ENCODE measurements at places on chromosomes 6 and 20.

DNA sequence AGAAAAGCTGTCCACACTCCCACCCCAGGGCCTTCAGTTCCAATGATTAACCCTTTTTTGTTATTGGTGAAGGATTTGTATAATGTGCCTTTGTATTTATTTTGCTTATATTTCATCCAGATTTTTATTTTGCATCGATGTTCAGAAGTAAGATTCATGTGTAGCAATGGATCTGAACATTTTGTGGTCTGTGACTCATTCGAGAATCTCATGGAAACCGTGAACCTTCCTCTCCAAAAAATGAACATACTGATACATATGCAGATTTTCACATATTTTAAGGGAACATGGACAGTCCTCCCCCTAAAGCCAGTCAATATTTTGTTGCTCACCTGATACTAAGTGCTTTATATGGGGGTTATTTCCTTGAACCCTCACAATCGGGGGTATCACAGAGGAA is 421.8 kb upstream of the SOX4 start:
- DNase-seq, result peak; percentile 26

- DNase-seq, result no peak
Measured at GRCh38 chr6:20909621-20910020, 375.4 kb downstream of the CDKAL1 start.

GRCh38 chr6:74152096-74152675 is 456.2 kb downstream of the CD109 start:
- DNase-seq, result no peak

DNA sequence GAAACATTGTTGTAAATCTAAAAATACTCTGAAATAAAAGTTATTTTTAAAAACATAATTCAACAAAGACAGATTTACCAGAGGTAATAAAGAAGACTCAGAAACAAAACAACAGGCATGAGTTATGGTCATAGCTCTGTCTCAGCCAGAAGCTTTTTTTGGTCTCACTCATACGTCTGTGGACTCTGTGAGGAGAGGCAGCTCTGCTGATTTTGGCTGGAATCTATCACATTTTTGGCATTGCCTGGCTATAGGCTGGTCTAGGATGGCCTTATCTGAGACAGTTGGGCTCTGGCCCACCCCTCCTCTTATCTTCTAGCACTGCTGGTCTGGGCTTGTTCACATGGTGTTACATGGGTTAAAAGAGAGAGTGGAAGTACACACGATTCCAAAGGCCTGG is 514.0 kb upstream of the BTBD3 start:
- no peak for DNase-seq

- no peak for DNase-seq
Measured at GRCh38 chr20:58722877-58723627, 30.5 kb downstream of the NPEPL1 start.

- no peak for DNase-seq
Measured at GRCh38 chr6:43776799-43777776, 7.1 kb downstream of the VEGFA start.

GRCh38 chr6:168658059-168658458 is 217.1 kb downstream of the SMOC2 start:
- DNase-seq, result no peak

DNA sequence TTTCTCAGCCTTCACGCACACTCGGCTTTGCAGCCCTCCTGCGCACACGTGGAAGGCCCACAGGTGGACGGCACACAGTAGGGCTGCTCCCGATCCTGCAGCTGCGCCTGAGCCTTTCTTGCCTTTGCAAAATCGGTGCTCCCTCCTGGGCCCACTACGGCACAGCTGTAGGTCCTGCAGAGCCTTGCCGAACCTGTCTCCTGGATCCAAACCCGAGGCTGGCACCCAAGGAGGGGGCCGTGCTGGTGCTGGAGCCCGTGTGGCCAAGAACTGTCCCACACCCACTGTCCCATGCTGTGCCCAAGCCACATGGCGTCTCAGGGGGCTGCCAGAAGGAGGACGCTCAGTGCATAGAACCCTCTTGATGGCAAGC is 227.4 kb downstream of the TTLL2 start:
- no peak for DNase-seq

GRCh38 chr6:137231895-137232294 is 12.7 kb upstream of the IFNGR1 start:
- DNase-seq, result no peak

GRCh38 chr6:23137611-23138010 is 568.2 kb downstream of the HDGFL1 start:
- peak; percentile 19 for DNase-seq

DNA sequence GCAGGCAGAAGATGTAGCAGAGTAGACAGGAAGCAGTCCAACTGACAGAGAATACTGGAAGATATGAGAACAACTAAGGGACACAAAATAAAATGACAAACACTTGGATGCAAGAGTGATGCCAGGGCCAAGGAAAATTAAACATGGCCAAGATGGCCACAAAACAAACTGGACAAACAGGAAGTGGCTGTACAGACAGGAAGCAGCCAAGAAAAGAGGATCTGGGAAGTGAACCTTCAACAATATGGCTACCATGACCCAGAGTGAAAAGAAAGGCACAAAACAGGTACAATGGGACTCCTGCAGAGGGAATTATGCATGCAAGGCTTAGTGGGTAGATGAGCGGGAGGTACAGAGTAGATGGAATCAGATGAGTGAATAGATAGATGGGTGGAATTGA is 29.1 kb downstream of the HLA-DPB1 start:
- no peak for DNase-seq

GRCh38 chr20:46552460-46553420 is 2.3 kb upstream of the OCSTAMP start:
- DNase-seq, result no peak

GRCh38 chr20:40702504-40702903 is 13.5 kb upstream of the MAFB start:
- DNase-seq, result no peak

DNA sequence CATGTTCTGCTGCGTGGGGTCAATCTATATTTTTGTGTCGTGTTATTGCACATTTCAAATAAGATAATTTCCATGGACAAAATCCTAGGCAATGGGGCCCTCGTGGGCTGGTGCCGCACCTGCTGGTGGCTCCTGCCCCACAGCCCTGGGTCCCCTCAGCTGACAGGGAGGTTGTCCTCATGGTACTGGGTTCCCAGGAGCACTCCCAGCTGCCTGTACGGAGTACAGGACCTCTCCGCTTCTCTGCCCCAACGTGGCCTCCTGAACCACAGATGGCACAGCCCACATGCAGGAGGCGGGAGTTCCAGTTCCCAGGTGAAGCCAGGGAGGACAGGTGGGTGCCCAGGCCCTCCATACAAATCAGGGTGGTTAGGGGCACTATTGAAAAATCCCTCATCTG is 243.5 kb downstream of the SMOC2 start:
- no peak for DNase-seq

GRCh38 chr6:149938571-149939355 is 3.1 kb upstream of the ULBP2 start:
- no peak for DNase-seq

- DNase-seq, result no peak
Measured at GRCh38 chr20:42212391-42212790, 594.2 kb upstream of the CHD6 start.

DNA sequence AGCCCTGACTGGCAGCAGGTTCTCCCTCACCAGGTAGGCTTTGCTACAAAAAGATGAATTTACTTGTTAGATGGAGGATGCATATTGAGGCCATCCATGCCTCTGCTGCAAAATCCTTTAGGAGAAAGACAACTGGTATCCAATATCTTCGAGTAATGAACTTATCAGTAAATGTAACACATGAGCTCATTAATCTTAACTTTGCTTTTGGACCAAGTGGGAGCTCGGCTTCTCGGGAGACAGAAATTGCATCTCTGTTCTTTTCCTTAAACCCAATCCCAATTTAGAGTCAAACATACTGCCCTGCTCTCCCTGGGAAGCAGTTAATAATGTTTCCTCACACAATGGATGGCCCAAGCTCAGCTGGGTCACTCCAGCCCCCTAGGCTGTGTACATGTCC is 330.5 kb downstream of the ZFAND3 start:
- DNase-seq, result no peak

DNA sequence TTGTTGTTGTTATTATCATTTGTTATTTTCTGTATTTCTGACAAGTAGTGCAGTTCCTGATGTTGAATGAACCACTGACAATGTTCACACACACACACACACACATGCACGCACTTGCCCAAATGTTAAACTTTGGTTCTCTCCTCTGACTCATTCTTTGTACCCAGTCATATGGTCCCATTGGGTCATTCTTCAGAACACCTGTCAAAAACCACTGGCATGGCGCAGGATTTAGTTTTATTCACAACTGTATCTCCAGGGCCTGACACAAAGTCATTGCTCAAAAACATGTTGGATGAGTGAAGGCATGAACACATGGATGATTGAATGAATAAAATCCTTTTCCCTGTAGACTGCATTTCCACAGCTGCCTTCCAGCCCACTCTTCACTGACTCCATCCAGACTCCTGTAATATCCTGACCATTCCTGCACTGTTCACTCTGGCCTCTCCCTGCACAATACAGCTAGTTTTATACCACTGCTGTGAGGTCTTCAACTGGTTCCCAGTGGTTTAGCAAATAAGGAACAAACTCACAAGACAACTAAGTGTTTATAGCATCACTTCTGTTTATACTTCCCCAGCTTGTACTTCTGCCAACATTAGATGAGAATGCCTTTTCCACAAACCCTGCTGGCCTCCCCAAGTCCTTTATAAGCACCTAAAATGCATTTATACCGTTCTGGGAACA is 6.9 kb upstream of the CST11 start:
- DNase-seq, result no peak

GRCh38 chr6:151811081-151811480 is 3.6 kb downstream of the ESR1 start:
- no peak for DNase-seq

GRCh38 chr6:111427341-111428116 is 55.5 kb downstream of the REV3L start:
- DNase-seq, result peak; percentile 52

- DNase-seq, result peak; percentile 59
Measured at GRCh38 chr6:139533573-139534471, 159.4 kb upstream of the CITED2 start.

GRCh38 chr20:38194971-38195504 is 30.0 kb upstream of the TGM2 start:
- no peak for DNase-seq

DNA sequence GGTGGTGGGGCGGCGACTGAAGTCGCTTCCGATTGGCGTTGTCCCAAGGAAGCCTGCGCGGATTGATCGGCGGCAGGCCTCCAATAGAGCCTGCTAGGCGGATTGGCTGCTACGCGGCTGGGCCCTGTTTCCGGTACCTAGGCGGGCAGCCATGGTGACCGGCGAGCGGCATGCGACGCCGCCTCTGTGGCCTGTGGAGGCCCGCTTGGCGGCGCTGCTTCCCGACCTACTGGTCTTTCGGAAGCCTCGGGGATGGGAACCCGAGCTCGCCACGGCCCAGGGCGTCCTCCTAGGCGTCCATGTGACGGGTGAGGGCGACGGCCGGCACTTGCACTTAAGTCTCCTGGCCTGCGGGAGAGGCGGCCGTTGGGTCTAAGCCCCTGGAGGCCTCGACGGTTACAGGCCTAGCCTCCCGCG is 28.1 kb downstream of the NFYA start:
- DNase-seq, result no peak

DNA sequence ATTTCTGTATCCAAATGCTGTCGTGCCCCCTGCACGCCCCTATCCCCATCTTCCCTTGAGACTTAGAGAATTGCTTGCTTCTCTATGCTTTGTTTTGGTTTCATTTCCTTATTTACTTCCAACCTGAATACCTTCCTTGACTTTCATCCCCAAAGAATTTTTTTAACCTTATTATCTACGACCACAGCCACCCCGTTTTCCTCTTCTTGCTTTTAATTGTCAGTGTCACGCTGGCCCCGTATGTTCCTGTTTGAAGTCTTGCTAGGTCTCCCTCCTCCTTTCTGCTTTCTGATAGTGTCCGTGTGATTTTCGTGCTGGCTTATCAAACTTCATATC is 40.1 kb downstream of the RNF217 start:
- no peak for DNase-seq

DNA sequence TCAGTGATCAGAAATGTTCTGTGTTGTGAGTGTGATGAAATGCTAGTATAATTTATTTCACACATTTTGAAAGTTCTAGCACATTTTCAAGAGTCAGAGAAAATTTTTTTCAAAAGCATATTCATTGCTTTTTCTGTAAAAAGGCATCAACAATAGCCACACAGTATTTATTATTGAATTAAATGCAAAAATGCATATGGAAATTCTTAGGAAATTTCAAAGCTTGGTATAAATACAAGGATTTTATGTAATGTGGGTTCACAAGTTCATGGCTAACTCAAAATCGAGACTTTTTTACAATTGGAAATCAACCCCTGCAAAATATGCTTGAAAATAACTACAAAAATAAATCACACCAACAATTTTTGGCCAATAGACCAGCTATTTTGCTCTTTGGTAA is 302.0 kb upstream of the ECI2 start:
- no peak for DNase-seq

GRCh38 chr20:56933331-56933698 is 304.2 kb downstream of the TFAP2C start:
- no peak for DNase-seq

DNA sequence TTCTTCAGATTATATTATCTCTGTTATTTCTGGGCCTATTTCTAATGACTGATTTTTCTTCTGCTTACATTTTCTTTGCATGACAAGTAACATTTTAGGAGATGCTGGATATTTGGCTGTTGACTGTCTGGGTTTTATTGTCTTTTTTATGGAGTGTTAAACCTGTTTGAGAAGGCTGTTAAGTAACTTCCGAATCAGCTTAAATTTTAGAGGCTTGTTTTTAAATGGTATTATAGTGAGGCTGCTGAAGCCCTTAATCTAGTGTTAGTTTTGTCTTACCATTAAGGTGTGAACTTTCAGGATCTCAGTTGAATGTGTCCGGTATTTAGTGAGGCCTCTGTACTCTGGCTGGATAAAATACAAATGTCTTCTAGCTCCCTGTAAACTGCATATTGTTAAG is 109.8 kb downstream of the EYA4 start:
- DNase-seq, result no peak

DNA sequence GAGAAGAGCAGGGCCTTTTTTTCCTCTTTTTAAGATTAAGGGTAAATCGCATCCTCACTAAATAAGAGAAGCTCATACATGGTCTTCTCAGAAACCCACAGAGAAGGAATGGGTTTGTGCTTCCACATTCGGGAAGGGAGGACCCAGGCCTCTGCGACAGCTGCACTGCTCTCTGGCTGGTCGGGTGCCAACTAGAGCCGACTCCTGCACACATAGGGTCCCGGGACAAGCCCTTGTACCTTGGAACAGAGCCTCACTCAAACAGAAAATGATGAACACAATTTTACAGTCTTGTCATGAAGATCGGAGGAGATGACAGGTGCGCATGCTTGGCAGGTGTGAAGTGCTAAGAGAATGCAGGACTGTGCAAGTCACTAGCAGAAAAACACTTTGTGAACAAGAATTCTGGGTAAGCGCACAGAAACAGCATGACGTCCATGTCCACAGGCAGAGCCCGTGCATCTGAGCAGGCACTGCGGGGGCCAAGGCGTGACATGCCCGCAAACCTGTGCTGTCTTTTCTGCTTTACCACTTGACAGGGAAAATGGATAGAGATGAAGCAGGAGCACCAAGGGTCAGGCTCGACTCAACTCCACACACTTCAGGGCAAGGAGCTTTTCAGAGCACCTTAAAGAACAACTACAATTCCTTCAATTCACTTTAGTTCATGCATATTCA is 101.0 kb upstream of the MPC1 start:
- DNase-seq, result no peak
